Kidney glomerular epithelial cell (primary cell): ENCODE measurements at places on chromosomes 12 and 14.

GRCh38 chr12:100414739-100415138 lies 57.9 kb downstream of the SLC17A8 start:
- DNase-seq: no peak

DNA sequence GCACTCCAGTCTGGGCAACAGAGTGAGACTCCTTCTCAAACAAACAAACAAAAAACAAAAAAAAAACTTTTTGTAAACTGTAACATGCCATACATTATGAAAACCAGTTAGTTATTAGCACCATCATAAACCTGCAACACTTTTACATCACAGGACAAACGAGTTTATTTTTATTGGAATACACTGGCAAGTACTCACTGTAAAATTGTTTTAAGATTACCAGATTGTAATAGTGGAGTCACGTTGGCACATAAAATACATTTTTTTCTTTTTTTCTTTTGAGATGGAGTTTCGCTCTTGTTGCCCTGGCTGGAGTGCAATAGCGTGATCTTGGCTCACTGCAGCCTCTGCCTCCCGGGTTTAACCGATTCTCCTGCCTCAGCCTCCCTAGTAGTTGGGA lies 15.7 kb downstream of the FKBP3 start:
- DNase-seq: no peak

DNA sequence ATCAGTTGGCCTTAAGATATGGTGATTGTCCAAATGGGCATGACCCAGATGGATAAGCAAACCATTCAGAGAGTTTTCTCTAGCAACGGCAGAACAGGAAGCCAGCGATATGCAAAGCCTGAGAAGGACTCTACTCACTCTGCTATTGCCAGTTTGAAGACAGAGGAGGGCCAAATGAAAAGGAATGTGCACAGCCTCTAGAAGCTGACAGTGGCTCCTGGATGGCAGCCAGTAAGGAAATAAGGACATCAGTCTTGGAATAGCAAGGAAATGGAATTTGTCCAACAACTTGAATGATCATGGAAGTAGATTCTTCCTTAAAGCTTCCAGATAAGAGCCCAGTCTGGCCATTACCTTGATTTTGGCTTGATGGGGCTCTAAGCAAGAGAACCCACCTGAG lies 60.0 kb downstream of the TMTC2 start:
- no peak for DNase-seq

DNA sequence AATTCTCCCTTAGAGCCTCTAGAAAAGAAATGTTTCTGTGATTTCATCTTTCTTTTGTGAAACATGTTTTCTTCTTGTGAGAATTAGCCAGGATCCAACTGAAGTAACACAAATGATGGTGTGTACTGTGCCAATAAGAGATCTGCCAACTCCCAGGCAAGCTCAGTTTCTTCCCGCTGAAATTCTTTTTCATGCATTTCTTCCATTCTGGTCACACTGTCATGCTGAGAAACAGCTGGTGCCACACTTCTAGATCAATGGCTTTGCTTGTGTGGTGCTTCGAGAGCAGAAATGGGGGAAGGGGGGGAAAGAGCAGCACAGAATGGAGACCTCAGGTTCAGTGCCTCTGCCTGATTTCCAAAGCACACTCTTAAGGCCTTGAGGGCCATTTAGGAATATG lies 41.4 kb upstream of the FGF6 start:
- no peak for DNase-seq

- DNase-seq: peak; percentile 36
Measured at GRCh38 chr12:108567406-108568337, 5.3 kb downstream of the ISCU start.

- no peak for DNase-seq
Measured at GRCh38 chr14:72332046-72332445, 399.8 kb downstream of the RGS6 start.

DNA sequence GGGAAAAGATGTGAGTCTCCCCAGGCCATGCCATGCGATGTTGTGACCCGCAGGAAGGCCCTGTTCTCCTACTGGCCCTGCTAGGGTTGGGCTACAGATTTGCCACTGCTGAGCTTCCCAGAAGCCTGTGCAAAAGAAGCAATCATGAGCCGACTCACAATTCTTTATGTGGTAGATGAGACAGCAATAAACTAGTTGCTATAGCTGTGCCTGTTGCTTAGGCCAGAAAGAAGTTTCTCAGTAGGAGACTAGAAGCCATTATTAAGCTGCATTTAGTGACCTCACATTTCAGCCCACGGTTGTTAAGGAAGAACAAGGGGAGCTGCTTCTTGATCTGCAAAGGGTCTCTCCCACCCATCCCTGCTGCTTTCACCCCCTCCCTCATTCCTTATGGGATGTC lies 239.4 kb upstream of the CRY1 start:
- no peak for DNase-seq

DNA sequence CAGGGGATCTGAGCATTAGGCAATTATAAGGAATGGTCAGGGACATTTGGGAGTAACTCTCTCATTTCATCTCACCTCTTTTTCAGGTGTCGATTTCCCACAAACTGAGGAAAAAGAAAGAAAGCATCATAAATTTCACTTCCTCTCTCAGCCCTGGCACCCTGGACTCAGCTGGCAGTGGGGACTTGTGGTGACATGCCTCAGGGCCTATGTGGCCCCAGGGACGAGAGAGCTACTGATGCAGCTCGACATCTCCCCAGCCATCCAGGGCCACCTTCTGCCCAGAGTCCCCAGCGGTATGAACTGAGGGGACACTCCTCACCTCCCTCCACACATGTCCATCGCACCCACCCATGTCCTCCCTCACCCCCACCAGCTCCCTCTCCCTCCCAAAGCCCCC lies 11.7 kb downstream of the TNFRSF1A start:
- no peak for DNase-seq

GRCh38 chr12:115657081-115658013 lies 620.1 kb downstream of the MED13L start:
- no peak for DNase-seq

GRCh38 chr14:68674538-68675232 lies 118.2 kb downstream of the ZFP36L1 start:
- DNase-seq: no peak

GRCh38 chr12:29818916-29819623 lies 35.3 kb upstream of the TMTC1 start:
- DNase-seq: no peak

DNA sequence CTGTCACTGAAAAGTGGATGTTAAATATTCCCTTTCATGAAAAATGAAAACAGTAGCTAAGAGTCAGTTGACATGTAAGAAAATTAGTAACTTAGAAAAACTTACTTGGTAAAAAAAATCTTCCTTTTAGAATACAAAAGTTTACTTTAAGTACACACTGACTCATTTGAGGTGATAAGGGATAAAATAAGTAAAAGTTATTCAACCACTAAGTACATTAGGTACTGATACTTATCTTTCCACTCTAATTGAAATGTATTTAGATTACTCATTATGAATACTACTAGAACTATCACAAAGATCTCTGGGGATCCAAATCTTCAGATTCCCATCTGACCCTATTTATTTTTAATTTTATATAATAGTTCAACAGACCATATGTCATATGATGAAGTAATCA lies 12.2 kb downstream of the SYCP3 start:
- no peak for DNase-seq

- DNase-seq: peak; percentile 17
Measured at GRCh38 chr12:119153477-119154434, 25.0 kb upstream of the HSPB8 start.

DNA sequence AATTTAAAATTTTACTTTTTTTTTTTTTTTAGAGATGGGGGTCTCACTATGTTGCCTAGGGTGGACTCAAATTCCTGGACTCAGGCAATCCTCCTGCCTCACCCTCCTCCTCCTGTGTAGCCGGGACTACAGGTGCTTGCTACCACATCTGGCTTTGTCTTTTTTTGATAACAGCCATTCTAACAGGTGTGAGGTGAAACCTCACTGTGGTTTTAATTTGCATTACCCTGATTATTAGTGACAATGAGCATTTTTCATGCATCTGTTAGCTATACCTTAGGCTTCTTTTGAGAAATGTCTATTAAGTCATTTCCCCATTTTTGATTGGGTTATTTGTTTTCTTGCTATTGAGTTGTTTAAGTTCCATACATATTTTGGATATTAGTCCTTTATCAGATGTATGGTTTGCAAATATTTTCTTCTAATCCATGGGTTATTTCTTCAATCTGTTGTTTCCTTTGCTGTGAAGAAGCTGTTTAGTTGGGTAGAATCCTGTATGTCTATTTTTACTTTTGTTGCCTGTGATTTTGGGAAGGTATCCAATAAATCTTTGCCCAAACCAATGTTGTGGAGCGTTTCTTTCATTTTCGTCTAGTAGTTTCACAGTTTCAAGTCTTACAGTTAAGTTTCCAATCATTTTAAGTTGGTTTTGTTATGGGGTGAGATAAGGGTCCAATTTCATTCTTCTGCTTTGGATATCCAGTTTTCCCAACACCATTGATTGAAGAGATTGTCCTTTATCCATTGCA lies 86.1 kb downstream of the MYF5 start:
- no peak for DNase-seq

DNA sequence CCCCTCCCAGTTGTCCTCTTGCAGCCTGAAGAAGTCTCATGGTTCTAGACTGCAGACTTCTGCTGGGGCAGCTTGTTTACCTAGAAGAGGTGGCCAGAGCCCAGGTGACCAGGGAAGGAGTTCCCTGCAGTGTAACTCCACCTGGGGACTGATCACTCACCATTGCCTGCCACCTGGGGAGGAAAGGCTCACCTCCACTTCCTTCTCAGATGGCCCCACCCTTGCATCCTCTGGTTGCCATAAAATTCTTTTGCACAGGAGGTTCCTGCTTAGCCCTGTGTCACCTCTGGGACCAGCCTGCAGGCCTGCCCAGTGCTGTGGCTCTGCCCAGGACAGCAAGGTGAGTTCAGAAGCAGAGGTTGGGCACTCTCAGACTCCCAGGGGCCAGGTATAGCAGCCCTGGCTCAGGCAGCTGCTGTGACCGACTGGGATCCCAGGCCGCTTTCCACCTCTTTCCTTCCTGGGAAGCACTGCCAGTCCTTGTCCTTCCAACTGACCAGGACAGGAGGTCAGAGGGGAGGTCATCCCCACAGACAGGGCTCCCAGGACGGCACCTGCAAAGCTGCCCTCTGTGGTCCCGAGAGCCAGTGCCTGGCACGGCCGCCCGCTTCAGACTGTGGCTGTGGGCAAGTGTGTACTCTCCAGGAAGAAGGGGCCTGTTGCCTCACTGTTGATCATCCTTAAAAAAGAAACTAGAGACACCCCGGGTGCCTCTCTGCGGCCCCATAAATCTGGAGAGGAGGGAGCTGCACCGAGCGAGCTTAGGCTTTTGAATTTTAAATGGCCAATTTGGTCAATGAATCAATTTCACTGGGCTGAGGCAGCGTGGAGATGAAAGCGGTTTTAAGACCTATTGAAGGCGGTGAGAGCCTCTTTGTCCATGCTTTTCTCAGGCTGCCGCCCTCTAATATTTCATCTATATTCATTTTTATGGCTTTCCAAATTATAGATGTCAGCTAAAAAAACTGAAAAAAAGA lies 79.5 kb upstream of the C14orf180 start:
- no peak for DNase-seq

DNA sequence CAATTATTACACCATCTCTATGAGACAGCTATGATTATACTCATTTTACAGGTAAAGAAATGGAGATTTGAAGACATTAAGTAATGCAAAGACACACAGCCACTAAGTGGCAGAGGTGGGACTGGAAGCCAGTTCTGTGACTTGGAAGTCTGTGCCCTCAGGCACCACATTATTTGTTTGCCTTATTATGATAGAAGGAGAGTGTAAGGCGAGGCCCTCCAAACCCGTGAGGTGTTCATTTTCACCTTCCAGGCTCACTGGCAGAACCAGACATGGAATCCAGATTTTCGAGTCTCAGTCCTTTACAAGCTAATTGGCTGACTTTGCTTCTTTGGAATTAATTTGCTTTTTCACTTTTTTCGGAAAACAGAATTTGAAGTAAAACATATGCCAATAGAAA lies 107.9 kb downstream of the CAND1 start:
- DNase-seq: no peak

- no peak for DNase-seq
Measured at GRCh38 chr12:20520532-20520931, 152.2 kb downstream of the PDE3A start.

DNA sequence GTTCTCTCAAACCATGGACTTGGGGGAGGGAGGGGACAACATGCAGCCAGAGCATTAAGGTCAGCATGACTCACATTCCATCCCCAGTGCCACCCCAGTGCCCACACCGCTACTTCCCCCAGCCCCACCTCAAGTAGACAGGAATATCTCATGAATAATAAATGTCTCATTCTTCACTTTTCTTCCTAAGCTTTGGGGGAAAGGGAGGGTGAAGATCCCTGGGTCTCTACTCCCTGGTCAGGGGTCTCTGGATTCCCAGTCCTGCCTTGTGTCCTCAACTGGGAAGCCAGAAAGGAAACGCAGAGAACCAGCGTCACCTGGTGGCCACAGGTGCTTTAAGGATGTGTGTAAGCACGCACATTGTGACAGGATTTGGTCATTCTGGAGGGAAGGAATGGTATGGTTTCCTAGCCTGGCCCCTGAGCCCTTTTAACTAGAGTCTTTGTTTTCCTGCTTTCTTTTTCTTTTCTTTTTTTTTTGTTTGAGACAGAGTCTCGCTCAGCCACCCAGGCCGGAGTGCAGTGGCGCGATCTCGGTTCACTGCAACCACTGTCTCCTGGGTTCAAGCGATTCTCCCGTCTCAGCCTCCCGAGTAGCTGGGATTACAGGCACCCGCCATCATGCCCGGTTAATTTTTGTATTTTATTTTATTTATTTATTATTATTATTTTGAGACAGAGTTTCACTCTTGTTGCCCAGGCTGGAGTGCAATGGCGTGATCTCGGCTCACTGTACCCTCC lies 3.4 kb downstream of the GPR84 start:
- DNase-seq: peak; percentile 67

DNA sequence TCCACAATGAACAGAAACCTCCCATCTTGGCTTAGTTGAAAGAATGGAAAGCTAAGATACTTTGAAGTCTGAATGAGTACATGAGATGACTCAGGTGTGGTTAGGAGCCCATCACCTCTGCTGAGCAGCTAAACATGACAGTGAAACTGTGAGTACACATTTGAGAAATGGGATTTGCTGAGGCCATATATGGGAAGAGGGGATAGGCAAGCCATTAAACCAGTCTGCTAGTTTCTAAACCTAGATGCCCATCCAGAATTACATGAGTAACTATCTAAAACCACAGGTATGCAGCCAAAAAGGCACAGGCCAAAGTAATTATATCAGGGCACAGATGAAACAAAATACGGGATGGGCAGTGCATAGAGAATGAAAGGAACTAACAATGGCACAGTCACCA lies 41.2 kb downstream of the NKX2-1 start:
- peak; percentile 46 for DNase-seq

- DNase-seq: peak; percentile 17
Measured at GRCh38 chr12:119410396-119410795, 75.9 kb downstream of the CCDC60 start.

DNA sequence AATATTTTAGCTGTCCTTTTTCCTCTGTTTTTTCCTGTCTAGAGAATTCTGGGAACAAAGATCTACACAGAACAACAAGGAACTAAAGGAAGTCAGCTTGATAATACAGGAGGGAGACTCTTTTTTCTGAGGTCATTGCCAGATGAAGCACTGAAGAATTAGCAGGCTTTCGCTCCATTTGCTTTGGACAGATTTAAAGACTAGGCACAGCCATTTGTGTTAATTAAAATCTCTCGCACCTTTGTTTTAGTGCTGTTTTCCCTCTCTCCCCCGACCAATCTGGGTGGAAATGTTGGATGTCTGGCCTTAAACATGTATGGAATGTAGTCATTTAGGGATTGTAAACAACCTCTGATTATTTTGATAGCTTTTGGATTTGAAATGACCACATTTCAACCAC lies 9.6 kb upstream of the GPHN start:
- DNase-seq: no peak

GRCh38 chr12:112218150-112218549 lies 92.8 kb downstream of the TRAFD1 start:
- DNase-seq: no peak

GRCh38 chr14:101929946-101930345 lies 34.4 kb upstream of the DYNC1H1 start:
- no peak for DNase-seq
